Amniotic epithelial cell (primary cell): ENCODE measurements at places on chromosomes 7 and 10.

- peak; percentile 47 for DNase-seq
These were observed 14.0 kb upstream of the PCGF5 start for GRCh38 chr10:91206427-91206826.

DNA sequence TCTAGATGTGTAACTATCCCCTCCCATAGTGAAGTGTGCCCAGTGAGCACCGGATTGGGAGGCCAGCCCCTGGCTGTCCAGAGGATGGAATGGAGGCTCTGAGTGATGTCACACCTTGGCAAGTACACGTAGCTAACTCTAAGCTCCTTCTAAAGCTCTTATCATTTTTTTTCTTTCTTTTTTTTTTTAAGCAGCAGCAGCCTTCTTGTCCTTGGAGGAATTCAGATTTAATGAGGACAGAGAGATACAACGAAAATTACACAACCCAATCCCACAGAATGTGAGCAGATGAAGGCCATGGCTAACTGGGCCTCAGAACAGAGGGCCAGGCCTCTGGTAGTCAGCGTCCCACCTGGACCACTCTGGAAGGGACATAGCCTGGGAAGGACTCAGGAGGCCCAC is 11.3 kb downstream of the TNS3 start:
- DNase-seq: peak; percentile 95

GRCh38 chr10:78813998-78814399 is 254.8 kb upstream of the ZMIZ1 start:
- no peak for DNase-seq

DNA sequence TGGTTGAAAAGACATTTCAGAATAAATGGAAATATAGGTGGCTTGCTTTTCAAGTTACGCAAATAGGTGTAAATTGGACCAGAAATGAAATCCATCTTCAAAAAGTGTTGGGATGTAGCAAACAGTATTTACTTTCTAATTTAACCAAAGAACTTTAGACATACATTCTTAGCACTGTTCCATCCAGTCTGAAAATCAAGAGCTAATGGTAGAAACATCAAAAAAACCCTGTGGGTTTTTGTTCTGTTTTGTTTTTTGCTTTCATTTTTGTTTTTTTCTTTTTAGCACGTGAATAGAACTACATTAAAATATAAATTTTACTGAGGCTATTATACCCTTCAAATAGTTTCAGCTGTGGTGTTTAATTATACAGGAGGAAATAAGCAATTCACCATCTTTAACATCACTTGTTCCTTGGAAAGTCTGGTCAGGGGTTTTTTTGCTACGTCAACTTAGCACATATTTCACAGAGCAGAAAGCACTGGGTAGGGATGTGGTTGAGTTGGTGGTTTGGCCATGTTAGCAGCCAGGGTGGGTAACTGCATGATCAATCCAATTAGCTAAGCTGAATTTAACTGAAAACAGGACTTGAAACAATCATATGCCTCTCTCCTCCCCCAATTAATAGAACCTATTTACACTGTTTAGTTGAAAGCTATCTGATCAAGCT is 275.4 kb upstream of the PFKP start:
- no peak for DNase-seq

GRCh38 chr7:75637854-75638593 is 100.7 kb downstream of the HIP1 start:
- no peak for DNase-seq

DNA sequence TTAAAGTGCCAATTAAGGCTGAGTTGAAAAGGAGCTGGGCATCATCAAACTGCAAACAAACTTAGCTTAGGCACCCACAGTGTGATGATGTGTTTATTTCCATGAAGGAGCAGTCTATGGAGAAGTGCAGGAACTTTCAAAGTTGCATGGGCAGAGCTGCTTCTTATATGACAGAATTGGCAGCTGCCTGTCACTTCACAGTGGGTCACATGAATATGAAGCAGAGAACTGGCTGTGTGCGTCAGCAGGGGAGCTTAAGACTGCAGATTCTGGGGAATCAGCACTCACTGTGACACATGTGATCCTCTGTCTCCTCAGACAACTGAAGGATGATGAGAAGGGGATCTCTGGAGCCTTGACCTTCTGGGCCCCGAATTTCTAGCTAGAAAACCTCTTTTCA is 36.6 kb downstream of the RBM28 start:
- DNase-seq: no peak

GRCh38 chr10:91294134-91294906 is 73.9 kb downstream of the PCGF5 start:
- peak; percentile 65 for DNase-seq

GRCh38 chr10:22824520-22824919 is 103.3 kb upstream of the ARMC3 start:
- no peak for DNase-seq

GRCh38 chr7:127997226-127997922 is 33.9 kb downstream of the LRRC4 start:
- peak; percentile 22 for DNase-seq

DNA sequence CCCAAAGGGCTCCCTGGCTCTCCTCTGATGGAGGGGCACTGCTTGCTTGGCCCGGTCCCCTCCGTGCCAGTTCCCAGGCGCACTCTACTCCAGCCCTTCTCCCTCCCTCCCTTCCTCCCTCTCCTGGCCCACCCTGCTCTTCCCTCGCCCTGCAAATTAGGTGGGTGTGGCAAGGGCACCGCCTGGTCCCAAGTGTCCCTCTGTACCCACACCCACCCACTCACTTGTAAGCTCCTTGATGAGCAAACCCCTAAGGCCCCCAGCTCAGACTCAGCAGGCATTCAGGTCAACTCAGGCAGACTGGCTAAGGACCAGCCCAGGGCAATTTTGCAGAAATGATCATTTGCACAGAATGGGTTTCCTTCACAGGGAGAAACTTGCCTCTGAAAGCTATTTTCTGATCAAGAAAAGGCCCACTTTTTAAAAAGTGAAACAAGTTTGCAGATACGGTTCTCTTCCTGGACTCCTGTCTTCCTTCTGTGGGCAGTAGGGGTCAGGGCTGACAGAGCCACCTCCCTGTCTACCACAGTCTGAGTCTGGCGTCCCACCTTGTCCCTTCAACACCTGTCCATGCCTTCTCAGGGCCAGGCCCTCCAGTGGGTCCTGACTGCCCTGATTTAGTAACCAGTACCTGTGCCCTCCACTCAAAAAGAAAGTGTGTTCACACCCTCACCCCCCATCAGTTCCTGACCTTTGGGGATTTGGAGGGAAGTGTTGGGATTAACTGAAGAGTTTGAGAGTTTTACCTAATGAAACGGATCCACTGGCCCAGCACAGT is 28.3 kb downstream of the C10orf71 start:
- DNase-seq: no peak

DNA sequence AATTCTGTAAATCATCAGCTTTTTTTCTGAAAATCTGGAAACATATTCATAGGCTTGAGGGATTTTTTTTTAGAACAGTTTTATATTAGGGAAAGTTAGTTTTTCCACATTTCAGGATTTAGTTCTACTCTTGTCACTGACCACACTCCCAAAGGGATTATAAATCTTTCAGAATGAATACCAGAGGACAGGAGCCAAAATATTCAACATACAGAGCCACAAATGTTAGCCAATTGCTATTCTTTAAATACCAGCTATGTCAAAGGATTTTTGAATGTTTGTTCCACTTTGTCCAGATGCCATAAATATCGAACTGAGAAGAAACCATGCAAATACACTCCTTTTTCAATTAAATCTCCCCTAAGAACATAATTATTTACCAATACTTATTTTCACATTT is 50.7 kb downstream of the ODAD2 start:
- no peak for DNase-seq

GRCh38 chr7:37000511-37000910 is 276.2 kb upstream of the AOAH start:
- no peak for DNase-seq

DNA sequence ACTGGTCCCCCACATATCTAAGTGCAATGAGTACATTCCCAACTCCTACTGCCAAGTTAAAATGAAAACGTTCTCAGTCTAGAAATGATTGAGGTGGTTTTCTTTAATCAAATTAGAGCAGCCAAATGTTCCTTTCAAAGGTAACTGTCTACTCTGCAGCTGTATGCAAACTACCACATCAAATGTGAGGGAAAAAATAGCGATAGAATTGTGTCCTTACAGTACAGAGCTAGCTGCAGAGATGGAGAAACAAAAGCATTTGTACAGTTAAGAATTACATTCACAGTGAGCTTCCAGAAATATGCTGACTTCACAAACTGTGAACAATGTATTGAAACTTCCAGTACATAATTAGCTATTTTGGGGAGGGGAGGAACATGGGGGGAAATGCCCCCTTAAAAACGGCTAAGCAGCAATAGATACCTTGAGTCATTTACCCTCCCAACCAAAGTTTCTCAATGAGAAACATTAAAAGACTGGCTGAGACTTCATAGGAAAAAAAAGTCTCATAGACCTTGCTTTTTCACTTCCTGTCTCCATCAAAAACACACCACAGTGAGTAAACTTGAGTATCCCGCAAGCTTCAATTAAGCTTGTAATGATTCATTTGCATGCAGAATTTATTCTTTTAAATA is 22.9 kb downstream of the CDK6 start:
- peak; percentile 50 for DNase-seq

- DNase-seq: no peak
These were observed 98.9 kb downstream of the USP6NL start for GRCh38 chr10:11512596-11512995.

GRCh38 chr10:17379151-17379690 is 75.2 kb downstream of the ST8SIA6 start:
- no peak for DNase-seq

- peak; percentile 26 for DNase-seq
These were observed 46.9 kb downstream of the ATE1 start for GRCh38 chr10:121880895-121881294.

DNA sequence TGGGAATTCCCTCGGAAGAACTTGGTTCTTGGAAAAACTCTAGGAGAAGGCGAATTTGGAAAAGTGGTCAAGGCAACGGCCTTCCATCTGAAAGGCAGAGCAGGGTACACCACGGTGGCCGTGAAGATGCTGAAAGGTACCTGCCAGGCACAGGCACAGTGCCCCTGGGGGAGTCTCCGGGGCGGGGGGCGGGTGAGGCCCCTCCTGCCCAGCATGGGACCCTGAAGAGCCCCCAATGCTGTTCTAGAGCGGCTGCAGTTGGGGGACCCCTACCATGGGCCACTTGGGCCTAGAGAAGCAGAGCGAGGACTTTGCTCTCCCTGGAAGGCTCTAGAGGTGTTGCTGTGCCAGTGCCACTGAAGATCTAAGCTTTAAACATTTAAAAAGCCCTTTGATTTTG is 21.6 kb upstream of the CSGALNACT2 start:
- DNase-seq: no peak

GRCh38 chr10:84352251-84352842 is 24.0 kb downstream of the CCSER2 start:
- DNase-seq: peak; percentile 63

GRCh38 chr10:3623746-3624145 is 161.3 kb downstream of the KLF6 start:
- peak; percentile 92 for DNase-seq

- DNase-seq: no peak
These were observed 727.8 kb downstream of the GRID1 start for GRCh38 chr10:85638797-85639196.

DNA sequence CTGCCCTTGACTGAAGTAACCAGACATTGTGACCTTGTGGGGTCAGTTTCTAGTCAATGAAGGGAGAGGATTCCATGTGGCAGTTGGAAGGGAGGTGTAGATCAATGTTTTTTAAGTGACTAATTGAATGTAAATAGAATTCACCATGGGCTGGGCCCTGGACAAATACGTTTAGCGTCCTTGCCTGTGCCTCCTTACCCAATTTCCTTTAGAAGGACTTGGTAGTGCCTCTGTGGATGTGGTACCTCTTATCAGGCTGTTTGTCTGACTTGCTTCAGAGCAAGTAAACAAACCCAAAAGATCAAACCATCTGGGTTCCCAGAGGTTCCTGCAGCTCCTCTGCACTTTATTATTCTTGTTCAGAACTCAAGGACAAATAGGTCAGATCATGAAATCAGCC is 4.3 kb upstream of the KAT6B start:
- no peak for DNase-seq

GRCh38 chr7:80414331-80414730 is 97.5 kb downstream of the GNAT3 start:
- peak; percentile 91 for DNase-seq

DNA sequence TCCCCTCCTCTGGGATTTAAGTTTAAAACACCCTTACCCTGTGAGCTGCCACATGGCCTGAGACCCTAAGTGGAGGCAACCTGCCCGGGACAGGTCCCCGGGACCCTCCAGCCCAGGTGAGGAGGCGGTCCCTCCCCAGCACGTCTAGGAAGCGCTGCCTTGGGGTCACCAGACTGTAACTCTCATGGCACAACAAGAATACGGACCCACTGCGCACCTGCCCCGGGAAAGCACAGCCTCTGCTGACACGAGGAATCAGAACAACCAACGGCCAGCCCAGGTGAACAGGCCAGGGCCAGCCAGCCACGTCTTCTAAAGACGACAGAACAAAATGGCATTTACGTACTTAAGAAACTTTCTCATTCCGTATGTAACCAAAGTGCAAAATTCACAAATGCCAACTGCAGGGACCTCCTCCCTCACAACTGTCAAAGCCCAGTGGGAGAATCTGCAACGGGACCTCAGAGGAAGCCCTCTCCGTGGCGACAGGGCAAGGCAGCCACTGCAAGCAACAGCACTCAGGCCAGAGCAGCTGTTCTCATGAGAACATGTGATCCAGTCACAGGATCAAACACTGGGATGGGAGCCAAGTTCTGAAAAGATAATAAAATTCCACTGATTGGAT is 208.4 kb downstream of the DIP2C start:
- DNase-seq: peak; percentile 35

DNA sequence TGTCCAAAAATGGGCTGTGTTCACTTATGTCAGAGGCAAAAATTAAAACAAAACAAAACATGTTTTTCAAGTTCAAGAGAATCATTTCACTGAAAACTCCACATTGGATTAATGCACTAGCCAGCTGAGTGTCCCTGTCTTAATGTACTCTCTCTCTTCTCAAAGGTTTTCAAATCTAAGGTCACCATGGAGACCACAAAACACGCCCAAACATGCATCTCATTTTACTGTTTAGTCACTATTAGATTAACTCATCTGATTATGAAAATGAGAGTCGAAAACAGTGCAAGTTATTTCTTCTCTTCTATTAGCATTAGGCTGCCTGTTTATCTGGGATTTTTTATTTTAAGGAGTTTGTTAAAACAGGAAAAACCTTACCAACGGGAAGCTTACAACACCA is 70.8 kb upstream of the ASAH2 start:
- DNase-seq: peak; percentile 54

GRCh38 chr10:96626795-96627194 is 40.0 kb upstream of the TM9SF3 start:
- DNase-seq: no peak

DNA sequence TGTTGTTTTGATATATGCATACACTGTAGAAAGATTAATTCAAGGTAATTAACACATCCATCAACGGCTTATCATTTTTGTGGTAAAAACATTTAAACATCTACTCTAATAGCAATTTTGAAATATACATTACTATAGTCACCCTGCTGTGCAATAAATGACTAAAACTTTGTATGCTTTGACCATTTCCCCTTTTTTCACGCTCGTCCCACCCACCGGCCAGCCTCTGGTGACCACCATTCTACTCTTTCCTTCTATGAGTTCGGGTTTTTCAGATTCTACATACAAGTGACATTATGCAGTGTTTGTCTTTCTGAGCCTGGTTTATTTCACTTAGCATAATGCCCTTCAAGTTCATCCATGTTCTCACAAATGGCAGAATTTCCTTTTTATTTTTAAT is 21.3 kb downstream of the CYCS start:
- DNase-seq: no peak

- peak; percentile 13 for DNase-seq
These were observed 13.5 kb upstream of the RABGEF1 start for GRCh38 chr7:66727058-66727457.
